Breast epithelium (tissue), 4 donors: ENCODE measurements at places on chromosomes 6 and 20. TPM values are rescaled to one million over a fixed set of nuclear protein-coding genes. Genes with fewer than 3 reads are reported as not detected.
A peak's percentile ranks its signal among the peaks of the same experiment; 100 is the strongest.

GRCh38 chr20:40682104-40682981, 6.7 kb downstream of the MAFB start:
- H3K27me3 ChIP-seq: no peaks in the 10 kb centered on the region
- H3K27ac ChIP-seq: peak overlapping the region; percentile 80
- no peaks in the 10 kb centered on the region for H3K36me3 ChIP-seq
- DNase-seq: no peak
- no peaks in the 10 kb centered on the region for H3K4me1 ChIP-seq
- peak overlapping the region; percentile 92 for H3K4me3 ChIP-seq

- no peak for DNase-seq
- H3K27me3 ChIP-seq: no peaks in the 10 kb centered on the region
These were observed 14.4 kb downstream of the DACT2 start for GRCh38 chr6:168305096-168305749.

DNA sequence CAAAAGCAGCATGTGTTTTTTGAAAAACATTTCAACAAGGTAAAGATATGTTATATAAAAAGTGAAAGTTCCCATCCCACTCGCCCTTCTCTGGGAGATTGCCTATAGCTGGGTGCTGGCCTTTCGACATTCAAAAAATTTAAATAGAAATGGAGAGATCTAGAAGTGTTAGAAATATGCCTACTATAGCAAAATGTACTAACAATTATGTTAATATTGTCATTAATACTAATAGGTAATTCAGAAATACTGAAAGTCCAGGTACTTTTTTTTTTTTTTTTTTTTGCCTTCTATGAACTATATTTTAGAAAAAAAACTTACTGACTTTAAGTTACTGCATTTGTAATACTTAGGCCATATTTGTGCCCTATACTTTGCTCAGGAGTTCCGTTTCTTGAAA, 87.1 kb downstream of the SESN1 start:
- H3K27ac ChIP-seq: peak overlapping the region; percentile 98
- DNase-seq: no peak
- H3K36me3 ChIP-seq: no peaks in the 10 kb centered on the region
- H3K27me3 ChIP-seq: no peaks in the 10 kb centered on the region
- peak overlapping the region; percentile 91 for H3K4me3 ChIP-seq

DNA sequence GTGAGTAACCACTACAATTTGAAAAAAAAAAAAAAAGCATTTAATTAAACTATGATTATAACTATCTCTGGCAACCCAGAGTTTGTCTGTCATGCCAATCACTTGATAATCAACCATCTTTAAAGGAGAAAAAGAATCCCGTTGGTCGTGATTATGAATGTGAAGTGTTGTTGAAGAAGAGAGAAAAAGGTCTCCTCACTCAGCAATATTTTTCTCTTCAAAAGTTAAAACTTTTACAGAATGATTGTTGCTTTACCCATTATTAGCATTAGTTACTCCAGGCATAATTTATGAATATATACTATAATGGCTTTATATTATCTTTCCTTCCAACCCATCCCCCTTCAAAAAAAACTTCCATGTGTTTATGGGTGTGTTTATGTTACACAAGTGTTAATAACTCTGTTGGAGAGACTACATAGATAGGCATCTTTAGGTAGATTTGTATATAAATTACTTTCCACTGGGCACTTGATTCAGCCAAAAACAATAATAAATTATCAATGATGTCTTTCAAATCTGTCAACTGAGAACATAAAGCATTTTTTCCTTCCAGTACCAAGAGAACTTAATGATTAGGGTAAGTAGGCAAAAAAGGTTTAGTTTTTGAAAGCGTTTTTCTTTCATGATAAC, 5.1 kb downstream of the BMP5 start:
- no peaks in the 10 kb centered on the region for H3K4me1 ChIP-seq
- no peaks in the 10 kb centered on the region for H3K36me3 ChIP-seq
- no peaks in the 10 kb centered on the region for H3K27me3 ChIP-seq
- no peak for DNase-seq
- no peak overlapping the region for H3K4me3 ChIP-seq

DNA sequence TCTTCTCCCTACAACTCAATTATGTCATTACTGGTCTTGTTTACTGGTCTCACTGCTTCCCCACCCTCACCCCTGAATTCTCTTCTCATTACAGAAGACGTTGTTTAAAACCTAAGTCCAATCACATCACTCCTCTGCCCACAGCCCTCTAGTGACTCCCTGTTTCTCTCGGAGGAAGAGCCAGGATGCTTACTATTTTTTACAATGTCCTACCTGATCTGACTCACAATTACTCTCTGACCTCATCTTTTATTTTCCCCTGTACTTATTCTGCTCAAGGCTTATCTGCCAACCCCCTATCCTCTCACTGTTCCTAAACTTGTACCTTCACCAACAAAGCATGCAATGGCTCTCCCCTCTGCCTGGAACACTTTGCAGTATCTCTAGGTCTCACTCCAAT, 400.4 kb upstream of the PTCHD4 start:
- no peak overlapping the region for H3K4me3 ChIP-seq
- DNase-seq: no peak
- H3K27ac ChIP-seq: no peak overlapping the region
- no peaks in the 10 kb centered on the region for H3K36me3 ChIP-seq
- no peaks in the 10 kb centered on the region for H3K4me1 ChIP-seq

GRCh38 chr6:45630314-45630713, 252.6 kb upstream of the SUPT3H start:
- no peaks in the 10 kb centered on the region for H3K36me3 ChIP-seq
- no peak for DNase-seq
- no peaks in the 10 kb centered on the region for H3K4me1 ChIP-seq
- no peak overlapping the region for H3K4me3 ChIP-seq
- no peak overlapping the region for H3K27ac ChIP-seq

- no peak overlapping the region for H3K4me3 ChIP-seq
- H3K4me1 ChIP-seq: no peaks in the 10 kb centered on the region
- no peaks in the 10 kb centered on the region for H3K27me3 ChIP-seq
These were observed 4.5 kb downstream of the CCN6 start for GRCh38 chr6:112058243-112059032.

- no peak overlapping the region for H3K27ac ChIP-seq
- no peaks in the 10 kb centered on the region for H3K4me1 ChIP-seq
- no peaks in the 10 kb centered on the region for H3K36me3 ChIP-seq
- H3K27me3 ChIP-seq: no peaks in the 10 kb centered on the region
These were observed 290.0 kb upstream of the JAG1 start for GRCh38 chr20:10963717-10964266.

DNA sequence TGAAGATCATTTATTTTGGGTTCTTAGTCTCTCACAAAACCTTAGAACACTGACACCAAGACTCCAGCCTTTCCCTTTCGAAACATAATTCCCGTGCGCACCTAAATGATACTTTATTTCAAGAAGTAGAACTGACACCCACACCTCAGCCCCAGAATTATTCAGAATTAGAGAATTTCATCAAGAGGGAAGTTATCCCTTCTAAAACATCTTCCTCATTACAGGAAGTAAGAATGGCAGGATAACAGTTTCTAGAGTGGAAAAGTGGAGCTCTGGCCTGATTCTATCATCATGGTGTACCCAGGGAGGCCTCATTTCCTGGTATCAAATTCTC, 1.4 kb upstream of the SRXN1 start:
- H3K27ac ChIP-seq: no peak overlapping the region
- H3K27me3 ChIP-seq: no peaks in the 10 kb centered on the region
- no peak for DNase-seq
- H3K4me1 ChIP-seq: no peaks in the 10 kb centered on the region

DNA sequence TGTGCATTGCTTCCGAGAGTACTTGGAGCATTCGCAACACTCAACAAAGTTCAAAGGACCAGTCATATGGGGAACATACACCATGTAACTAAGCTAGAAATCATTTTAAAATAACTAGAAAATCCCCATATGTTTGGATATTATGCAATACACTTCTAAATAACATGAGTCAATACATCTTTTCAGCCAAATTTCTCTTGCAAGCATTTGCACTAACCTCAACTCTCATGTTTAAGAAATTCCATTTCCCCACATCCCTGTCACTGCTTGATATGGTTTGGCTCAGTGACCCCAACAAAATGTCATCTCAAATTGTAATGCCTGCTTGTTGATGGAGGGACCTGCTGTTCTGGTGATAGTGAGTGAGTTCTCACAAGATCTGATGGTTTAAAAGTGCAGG, 85.7 kb upstream of the CST7 start:
- H3K27me3 ChIP-seq: no peaks in the 10 kb centered on the region
- H3K36me3 ChIP-seq: no peaks in the 10 kb centered on the region
- H3K4me3 ChIP-seq: no peak overlapping the region

GRCh38 chr6:135876058-135876457, 24.6 kb downstream of the PDE7B start:
- no peaks in the 10 kb centered on the region for H3K36me3 ChIP-seq
- no peaks in the 10 kb centered on the region for H3K4me1 ChIP-seq
- no peak for DNase-seq
- no peak overlapping the region for H3K27ac ChIP-seq

GRCh38 chr6:149046822-149047246, 270.7 kb upstream of the TAB2 start:
- DNase-seq: no peak
- no peaks in the 10 kb centered on the region for H3K27me3 ChIP-seq
- H3K4me3 ChIP-seq: no peak overlapping the region
- no peaks in the 10 kb centered on the region for H3K36me3 ChIP-seq
- peak overlapping the region; percentile 35 for H3K27ac ChIP-seq

DNA sequence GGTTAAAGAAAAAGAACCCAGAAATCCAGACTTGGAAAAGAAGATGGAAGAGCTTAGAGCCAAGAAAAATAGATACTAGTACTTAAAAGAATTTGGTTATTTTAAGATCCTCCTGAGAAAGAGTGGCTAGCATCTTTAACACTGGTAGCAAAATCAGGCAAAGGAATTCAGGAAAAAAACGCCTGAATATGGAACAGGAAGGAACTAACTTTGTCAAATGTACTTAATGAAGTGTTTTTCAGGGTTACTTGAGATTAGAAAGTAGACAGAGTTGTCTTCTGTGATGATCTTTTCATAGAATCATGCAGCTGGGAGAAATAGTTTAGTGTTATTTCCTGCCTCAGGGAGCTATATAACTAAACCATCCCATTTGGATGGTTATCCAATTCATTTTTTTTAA, 50.8 kb upstream of the SASH1 start:
- H3K4me3 ChIP-seq: no peak overlapping the region
- H3K4me1 ChIP-seq: no peaks in the 10 kb centered on the region
- no peaks in the 10 kb centered on the region for H3K27me3 ChIP-seq
- no peak for DNase-seq

- no peak overlapping the region for H3K4me3 ChIP-seq
- H3K36me3 ChIP-seq: no peaks in the 10 kb centered on the region
- H3K4me1 ChIP-seq: no peaks in the 10 kb centered on the region
- DNase-seq: no peak
- no peaks in the 10 kb centered on the region for H3K27me3 ChIP-seq
These were observed 6.8 kb downstream of the PROKR2 start for GRCh38 chr20:5309971-5310370.

- DNase-seq: no peak
- no peak overlapping the region for H3K4me3 ChIP-seq
- no peaks in the 10 kb centered on the region for H3K4me1 ChIP-seq
- H3K36me3 ChIP-seq: no peaks in the 10 kb centered on the region
- no peaks in the 10 kb centered on the region for H3K27me3 ChIP-seq
These were observed 360.4 kb upstream of the JARID2 start for GRCh38 chr6:14885498-14885897.

DNA sequence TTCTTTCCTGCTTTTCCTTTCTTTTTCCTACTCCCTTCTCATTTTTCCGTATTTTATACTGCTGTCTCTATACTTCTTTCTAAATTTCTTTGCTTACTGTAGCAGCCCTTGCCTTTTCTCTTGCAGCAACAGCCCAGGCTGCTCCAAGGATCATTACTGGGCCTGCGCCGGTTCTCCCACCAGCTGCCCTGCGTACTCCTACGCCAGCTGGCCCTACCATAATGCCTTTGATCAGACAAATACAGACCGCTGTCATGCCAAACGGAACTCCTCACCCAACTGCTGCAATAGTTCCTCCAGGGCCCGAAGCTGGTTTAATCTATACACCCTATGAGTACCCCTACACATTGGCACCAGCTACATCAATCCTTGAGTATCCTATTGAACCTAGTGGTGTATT, 148.8 kb downstream of the QKI start:
- no peak for DNase-seq
- no peaks in the 10 kb centered on the region for H3K4me1 ChIP-seq
- H3K36me3 ChIP-seq: no peaks in the 10 kb centered on the region

GRCh38 chr6:5967594-5967993, 39.1 kb downstream of the NRN1 start:
- H3K4me3 ChIP-seq: no peak overlapping the region
- no peak for DNase-seq

GRCh38 chr6:131136021-131136786, 937 bp downstream of the AKAP7 start:
- H3K36me3 ChIP-seq: no peaks in the 10 kb centered on the region
- DNase-seq: no peak
- H3K4me1 ChIP-seq: peaks cover 7% of the 10 kb centered on the region
- peak overlapping the region; percentile 93 for H3K4me3 ChIP-seq

DNA sequence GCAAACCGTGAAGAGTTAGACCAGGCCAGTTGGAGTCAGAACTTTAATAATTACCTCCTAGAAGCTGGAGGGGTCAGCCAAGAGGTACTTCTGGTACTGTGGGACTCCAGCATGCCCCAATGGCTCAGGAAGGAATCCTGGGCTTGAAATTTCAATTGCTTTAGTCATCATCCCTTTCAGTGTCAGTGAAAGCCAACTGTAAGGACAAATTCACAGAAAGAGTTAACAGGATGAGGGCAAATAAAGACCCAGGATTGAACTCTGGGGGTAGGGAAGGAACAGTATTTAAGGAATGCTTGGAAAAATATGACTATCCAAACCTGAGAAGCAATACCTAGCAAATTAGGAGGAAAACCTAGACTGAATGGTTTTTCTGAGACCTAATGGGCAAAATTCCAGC, 735.1 kb upstream of the MARCKS start:
- no peak overlapping the region for H3K27ac ChIP-seq

- DNase-seq: no peak
- no peaks in the 10 kb centered on the region for H3K27me3 ChIP-seq
- no peaks in the 10 kb centered on the region for H3K36me3 ChIP-seq
- no peaks in the 10 kb centered on the region for H3K4me1 ChIP-seq
- H3K27ac ChIP-seq: no peak overlapping the region
These were observed 374.3 kb upstream of the GJE1 start for GRCh38 chr6:141758430-141758829.

MYH7B gene
- 0.66 TPM for total RNA-seq

FERMT1 gene
- under 0.01 TPM for total RNA-seq

TSPO2 gene
- total RNA-seq: not detected

C6orf52 gene
- total RNA-seq: 1.3 TPM

NKAIN4 gene
- total RNA-seq: not detected

ARG1 gene
- not detected for total RNA-seq

GTSF1L gene
- total RNA-seq: not detected

LAMA2 gene
- total RNA-seq: 116 TPM

DTD1 gene
- 34.6 TPM for total RNA-seq

SOX18 gene
- 1.8 TPM for total RNA-seq

KHDRBS2 gene
- total RNA-seq: 0.16 TPM

HRH3 gene
- total RNA-seq: not detected
